Hematopoietic multipotent progenitor cell (in vitro differentiated cells): ENCODE measurements at places on chromosomes 5 and 9. TPM values are rescaled to one million over a fixed set of nuclear protein-coding genes. Genes with fewer than 3 reads are reported as not detected.

DNA sequence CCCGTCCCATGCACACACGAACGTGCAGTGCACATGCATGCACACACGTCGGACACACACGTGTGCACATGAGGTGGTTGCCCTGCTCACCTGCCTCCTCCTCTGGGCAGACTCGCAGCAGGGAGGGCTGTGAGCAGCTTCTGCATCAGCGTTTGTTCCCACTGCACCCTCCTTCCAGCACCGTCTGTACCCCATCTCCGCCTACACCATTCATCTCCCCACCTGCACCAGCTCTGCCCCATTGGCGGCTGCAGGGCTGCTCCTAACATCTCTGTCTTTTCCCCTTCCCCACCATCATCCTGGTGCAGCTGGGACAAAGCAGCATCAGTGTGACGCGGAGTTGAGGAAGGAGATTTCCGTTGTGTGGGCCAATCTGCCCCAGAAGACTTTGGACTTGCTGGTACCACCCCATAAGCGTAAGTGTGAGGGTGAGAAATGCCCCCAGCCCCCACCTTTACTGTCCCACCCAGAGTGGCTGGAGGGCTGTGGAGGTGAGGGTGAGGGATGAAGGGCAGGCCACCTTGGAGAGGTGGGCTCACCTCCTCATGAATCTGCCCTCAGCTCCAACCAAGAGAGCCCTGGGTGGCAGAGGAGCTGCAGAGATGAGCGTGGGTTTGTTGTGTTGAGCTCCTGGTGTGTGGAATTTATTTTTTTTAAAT, 234.6 kb downstream of the CACNA1B start:
- DNase-seq: no peak

The TAL2 gene
- 0.27 TPM for total RNA-seq

- DNase-seq: no peak
These were observed 20.2 kb downstream of the RECK start for GRCh38 chr9:36056896-36057295.

DNA sequence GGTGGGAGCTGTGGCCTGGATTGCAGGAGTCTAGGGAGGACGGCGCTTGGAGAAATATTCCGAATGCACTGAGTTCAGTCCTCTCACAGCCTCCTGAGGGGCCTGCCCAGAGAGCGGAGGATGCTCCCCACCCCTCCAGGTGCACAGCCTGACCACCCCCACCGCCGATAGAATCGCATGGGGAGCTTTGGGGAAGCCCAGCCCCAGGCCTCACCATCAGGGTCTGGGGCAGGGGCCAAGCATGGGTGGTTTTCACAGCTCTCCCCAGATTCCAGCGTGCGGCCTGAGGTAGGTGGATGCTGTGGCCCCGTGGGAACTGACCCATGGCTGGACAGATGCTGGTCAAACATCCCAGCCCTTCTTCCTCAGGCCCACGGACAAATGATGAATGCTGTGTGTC, 79.9 kb upstream of the OLFM1 start:
- DNase-seq: no peak

The IFNB1 gene
- total RNA-seq: under 0.01 TPM

The LSM11 gene
- 2.4 TPM for total RNA-seq

The EGR1 gene
- 27.2 TPM for total RNA-seq

DNA sequence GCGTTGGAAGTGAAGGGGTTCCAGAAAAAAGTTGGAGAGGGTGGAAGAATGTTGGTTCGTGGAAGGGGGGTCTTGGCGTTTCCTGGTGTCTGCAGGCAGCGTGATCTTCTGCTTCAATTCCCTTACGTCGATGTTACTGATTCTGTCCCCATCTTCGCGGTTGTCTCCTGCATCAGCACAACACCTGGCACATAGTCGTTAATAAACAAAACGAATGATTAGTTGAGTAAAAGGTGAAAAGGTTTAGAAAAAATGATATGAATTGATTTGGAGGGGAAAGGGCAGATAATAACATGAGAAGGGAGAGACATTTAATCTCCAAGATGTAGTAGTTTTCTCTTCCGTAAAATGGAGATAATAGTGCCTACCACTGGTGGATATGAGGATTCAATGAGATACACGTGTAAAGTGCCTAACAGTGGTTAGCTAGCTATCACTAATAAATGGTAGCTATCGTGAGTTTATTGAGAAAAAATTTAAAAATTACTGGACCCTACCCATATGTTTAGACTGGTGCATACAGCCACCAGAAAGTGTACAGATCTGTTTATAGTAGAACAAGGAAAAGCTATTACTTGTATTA, 556 bp downstream of the MTREX start:
- peak; percentile 10 for DNase-seq

DNA sequence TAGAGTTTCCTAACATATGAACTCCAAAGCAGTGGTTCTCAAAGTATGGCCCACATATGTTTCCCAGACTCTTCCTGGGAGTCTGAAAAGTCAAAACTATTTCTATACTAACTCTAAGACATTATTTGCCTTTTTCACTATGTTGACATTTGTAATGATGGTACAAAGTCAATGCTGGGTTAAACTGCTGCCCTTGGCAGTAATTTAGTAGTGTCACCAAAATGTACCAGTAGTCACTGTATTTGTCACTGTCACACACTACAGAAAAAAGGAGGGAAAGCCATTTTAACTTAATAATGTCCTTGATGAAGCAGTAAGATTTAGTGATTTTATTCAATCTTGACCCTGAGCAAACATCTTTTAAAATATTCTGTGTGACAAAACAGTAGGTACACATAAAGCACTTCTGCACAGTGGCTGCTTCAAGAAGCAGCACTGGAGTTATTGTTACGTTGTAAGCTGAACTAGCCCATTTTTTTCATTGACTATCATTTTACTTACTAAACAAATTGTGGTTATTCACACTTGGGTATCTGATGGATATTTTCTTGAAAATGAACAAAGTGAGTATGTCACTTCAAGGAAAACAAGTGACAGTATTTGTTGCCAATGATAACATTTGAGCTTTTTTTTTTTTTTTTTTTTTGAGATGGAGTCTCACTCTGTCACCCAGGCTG, 90.3 kb downstream of the NR6A1 start:
- no peak for DNase-seq

GRCh38 chr5:120938604-120939003, 474.5 kb downstream of the PRR16 start:
- DNase-seq: no peak

DNA sequence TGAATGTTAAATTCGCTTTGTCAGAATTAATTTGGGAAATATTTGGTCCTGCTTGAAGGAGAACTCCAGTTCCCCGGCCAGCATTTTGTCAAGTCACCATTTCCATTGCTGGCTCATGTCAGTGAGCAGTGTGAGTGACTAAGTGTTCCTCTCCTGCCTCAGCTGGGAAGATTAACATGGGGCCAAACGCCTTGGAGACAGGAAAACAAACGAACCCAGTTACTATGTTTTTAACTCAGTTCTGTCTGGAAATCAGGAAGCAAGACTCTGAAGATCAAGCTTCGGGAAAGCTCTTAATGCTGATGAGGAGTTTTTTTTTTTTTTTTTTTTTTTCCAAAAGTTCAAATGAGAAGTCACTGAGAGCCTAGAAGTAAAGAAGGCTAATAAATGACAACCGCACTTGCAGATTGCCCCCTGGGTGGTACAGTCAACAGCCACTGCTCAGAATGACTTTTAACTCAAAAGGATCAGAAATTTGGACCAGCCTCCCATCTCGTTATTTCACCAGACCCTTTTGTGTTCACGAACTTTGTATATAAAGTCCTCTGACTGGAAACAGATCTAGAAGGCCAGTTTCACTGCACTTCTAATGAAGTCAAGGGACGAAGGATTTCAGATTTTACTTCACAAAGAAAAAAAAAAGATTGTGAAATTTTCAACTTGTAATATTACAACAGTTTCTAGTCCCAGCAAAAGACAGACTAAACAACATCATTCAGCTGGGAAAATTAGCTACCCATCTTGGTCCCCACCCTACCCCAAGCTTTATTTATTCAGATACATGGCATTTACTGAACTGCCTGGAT, 121.3 kb downstream of the LHFPL2 start:
- peak; percentile 51 for DNase-seq

DNA sequence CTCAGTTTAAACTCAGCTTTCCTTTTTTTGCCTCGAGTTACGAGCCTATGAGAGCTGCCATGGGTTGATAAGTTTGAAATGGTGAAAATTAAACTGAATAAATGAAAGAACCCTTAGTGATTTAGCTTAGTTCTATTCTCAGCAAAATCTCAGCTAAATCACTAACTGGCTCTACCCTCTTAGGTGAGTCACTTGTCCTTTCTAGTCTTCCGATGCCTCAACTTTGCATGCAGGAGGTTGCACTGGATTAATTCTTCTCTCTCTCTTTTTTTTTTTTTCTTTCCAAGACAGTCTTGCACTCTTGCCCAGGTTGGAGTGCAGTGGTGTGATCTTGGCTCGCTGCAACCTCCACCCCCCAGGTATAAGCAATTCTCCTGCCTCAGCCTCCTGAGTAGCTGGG, 83.9 kb downstream of the PAPPA start:
- no peak for DNase-seq

DNA sequence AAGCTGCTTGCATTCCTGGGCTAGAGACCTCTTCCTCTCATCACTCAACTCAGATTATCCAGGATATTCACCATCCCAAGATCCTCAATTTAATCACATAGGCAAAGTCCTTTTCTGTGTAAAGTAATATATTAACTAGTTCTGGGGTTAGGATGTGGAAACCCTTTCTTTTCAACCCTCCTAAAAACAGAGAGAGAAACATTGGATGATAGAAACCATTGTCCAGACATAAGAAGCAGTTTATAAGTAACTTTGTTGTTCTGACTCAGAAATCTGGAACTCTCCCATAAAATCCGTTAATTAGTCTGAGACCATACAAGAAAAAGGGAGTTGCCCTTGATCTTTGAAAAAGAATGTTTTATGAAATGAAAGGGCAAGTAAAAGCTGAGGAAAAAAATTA, 817.1 kb upstream of the CDH9 start:
- DNase-seq: no peak

The DMAC1 gene
- 8.1 TPM for total RNA-seq

GRCh38 chr5:53037141-53037859, 48.1 kb downstream of the ITGA2 start:
- no peak for DNase-seq

The ZNF354C gene
- total RNA-seq: 3.2 TPM

The GALT gene
- total RNA-seq: 108 TPM

The MZB1 gene
- 90.8 TPM for total RNA-seq

DNA sequence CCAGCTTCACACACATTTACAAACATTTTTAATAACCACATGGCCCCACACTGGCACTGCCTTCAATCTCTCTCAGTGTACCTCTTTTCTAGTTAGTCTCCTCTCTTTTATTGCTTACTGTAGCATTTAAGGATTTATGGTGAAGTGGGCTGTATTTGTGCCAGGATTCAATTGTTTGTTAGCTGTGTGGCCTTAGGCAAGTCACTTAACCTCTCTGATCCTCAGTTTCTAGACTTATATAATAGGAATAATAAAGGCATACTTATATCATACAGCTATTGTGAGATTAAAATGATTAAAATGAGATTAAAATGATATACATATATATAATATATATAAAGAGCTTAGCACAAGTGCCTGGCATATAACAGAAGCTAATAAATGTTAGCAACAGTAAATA, 6.4 kb downstream of the SH3RF2 start:
- no peak for DNase-seq

DNA sequence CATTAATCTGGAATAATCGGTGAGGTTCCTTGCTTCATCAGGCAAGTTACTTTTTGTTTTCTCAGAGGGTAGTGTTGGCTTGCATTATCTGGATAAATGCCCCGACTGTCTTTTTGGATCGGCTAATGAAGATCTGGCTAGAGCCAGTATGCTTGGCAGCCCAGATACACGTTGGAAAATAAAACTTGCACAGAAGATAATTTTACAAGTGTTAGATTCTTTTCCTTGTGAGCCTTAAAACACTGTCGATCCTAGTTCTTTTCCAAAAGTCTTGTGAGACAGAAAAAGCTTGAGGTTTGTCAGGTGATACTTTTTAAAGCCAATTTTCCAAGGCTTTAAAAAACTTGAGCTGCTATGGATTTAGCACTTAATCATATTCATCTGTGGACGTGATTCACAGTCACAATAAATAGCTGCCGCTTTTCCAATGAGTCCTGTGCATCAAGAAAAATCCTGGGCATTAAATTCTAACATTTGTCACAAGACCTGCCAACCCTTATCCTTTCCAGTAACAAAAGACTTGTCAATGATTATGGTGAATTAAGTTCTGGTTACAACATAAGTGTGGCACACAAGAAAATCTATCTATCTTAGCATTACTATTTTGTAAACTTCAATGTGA, 68.5 kb downstream of the PRLR start:
- no peak for DNase-seq

The PCDHB9 gene
- not detected for total RNA-seq

- DNase-seq: no peak
These were observed 490.0 kb upstream of the PIK3R1 start for GRCh38 chr5:67725604-67726003.

- no peak for DNase-seq
These were observed 40.9 kb upstream of the TNC start for GRCh38 chr9:115158661-115159481.

DNA sequence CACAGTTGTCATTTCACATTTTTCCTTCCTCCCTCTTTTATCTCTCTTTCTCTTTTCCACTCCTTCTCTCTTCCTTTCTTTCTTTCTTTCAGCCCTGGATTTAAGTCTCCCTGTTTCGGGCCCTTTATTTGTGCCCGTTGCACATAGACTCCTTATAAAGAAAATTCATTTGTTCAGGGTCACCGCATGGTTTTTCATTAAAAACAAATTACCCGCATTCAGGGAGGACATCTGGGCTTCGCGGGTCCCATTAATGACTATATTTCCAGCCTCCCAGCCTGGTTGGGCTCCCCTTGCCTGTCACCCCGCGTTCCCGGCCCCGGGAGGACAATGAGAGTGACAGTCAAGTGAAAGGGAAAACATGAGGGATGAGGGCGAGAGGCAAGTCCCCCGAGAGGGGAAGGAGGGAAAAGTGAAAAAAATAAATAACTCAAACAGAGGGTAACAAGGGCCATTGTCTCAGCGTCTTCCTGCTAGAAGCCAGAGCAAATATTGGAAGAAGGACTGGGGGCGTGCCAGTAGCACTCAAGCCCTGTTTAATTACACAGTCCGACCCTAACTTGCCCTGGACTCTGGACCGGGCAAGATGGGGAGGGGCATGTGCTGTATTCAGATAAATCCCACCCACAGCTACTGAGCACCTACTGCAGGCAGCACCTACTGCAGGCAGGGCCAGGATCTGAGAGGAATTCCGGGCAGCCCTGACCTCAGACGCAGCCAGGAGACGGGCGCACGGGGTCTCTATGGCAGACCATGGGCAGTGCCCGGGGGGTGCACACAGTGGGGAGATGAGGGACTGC, 166.2 kb downstream of the PAX5 start:
- DNase-seq: no peak

DNA sequence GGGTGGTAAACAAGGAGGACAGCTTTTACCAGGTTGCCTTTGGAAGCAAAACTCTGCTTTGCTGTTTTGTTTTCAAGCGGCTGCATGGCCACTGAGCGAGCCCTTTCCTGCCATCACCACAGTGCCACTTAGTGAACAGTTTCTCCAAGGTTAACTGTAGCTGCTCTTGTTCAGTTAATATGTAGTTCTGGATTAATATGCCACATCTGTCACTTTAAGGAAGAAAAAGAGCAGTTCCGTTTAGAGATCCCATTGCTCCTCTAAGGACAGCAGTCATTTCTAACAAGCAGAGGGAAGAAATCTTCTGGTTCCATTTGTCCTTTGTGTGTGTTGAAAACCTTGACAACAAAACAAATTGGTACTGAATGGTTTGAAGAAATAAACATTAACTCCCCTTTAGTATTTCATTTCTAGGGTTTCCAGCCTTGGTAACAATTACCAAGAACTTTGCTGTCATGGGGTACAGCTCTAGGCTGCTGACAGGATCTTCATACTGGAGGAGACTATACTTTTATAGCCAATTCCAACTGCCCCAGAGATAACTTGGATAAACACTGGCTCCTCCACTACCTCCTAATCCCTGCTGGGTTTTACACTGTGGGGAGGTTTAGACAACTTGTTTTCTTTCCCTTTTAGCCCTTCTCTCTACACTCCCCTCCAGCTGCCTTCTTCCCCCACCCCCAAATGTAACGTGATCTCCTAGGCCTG, 10.3 kb upstream of the ABL1 start:
- DNase-seq: no peak
